Endodermal cell (in vitro differentiated cells): ENCODE measurements at places on chromosomes 4 and X.
A peak's percentile ranks its signal among the peaks of the same experiment; 100 is the strongest.

GRCh38 chr4:85790582-85790981 lies 315.6 kb downstream of the ARHGAP24 start:
- DNase-seq, result no peak

DNA sequence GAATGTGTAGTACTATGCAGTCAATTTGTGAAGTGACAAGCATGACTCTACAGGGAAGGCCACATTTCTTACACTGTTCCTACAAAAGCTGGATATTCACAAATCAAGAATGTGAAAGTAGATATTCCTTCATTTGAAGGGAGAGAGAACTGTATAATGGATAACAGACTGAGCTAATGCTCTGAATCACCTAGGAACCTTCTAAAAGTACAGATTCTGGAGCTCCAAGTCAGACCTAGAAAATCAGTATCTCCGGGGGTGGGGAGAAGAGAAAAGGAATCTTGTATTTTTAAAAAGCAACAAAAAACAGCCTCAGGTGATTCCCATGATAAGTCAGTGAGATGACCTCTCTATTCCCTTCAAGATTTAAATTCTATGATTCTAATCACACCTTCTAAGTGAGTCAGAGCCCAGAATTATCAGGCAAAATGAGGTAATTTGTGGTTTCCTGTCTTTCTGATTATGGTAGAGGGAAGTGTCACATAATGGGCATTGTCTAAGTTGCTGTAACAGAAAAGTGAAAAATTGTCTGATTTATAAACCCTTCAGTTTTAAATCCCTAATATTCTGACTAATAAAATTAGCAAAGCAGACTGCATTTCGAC lies 80.9 kb downstream of the IL21 start:
- DNase-seq, result no peak

DNA sequence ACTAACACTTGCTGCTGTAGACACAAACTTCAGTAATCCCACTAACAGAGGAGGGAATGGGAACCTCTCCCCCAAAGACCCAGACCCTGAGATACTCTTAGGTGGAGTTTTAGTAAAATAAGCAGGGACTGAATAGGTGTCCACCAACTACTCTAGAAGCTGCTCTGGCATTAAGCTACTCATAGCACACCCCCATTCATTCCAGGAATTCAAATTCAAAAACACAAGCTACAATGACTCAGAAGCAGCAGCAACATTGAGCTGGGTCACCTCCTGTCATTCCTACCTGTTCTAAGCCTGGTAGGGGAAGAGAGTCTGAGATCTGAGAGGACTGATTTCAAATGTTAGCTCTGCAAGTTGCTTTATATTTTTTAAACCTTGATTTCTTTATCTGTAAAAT lies 135.4 kb upstream of the FRMPD4 start:
- no peak for DNase-seq

DNA sequence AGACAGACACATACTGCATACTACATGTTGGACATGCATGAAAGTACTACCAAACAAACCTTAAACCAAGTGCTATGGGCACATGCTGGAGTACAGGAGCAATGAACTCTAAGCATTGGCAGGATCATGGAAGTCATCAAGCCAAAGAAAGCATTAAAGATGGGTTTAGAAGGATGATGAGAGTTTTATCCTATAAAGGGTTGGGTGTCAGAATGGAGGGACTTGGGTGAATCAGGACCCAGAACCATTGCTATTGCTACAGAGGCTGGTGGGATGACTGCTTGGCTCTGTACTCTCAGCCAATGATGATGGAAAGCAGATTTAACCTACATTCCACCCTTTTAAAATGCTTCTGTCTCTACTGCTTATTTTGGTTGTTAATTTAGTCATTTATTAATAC lies 233.9 kb upstream of the EDA2R start:
- DNase-seq, result no peak

- no peak for DNase-seq
These were observed 45.6 kb downstream of the TMEM154 start for GRCh38 chr4:152634110-152634760.

DNA sequence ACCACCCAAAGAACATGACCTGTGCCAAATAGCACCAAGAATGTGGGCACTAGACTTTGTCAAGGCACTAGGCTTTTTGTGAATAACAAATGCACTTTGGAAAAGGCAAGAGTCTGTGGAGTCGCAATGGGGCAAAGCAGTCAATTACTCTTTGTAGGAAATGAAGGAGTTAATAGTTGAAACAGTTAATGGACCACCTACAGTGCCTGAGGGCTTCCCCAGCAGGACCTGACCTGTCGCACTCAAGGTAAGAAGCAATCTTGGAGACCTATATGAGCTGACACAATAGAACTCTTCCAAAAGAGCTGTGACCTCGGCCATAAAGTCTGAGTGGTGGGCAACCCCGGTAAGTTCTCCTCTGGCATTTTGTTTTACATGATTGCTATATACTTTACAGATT lies 49.2 kb upstream of the CAPN6 start:
- DNase-seq, result peak; percentile 56

DNA sequence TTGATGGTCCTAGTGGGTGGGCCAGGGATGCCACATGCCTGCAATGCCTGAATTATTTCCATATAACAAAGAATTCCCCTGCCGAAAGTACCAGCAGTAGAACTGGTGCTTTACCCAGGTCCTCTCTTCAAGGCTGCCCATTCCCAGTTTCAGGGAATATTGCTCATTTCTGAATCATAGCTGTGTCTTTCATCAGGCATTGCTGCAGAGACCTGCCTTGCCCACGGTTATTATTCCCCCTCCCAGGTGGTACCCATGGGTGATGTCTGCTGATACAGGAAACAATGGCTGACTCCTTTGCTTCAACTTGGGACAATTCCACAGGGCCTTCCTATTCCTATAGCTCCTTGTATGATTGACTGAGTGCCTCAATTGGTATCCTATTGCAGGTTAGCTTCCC lies 9.7 kb upstream of the IQCM start:
- DNase-seq, result no peak

DNA sequence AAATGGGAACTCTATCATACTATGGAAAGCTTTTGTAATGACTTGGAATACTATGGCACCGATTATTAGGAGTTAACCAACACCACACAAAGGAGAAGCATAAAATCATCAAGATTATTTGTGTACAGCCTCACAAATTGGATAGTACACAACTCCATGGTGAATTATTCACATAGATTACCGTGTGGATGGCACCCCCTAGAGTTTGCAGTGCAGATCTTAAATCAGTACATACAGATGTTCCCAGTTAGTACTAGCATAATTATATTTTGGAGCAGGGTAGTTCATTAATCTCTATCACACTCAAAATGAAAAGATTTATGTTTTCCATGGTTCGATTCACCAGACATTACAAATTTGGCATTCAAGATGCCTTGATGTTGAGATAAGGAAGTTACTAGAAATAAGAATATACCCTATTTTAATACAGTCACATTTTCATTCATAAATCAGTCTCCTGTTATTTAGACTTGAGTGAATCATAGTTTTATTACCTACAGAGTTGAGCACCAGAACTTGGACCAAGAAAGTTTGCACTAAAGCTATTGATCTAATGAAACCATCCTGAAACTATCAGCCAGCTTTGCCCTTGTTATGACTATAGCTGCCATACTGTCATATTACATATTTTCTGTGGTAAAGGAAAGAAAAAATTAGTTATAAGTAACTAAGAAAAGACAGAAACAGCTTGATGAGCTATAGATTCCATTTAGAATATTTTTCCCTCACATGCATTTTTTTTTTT lies 531.8 kb downstream of the GLUD2 start:
- no peak for DNase-seq

DNA sequence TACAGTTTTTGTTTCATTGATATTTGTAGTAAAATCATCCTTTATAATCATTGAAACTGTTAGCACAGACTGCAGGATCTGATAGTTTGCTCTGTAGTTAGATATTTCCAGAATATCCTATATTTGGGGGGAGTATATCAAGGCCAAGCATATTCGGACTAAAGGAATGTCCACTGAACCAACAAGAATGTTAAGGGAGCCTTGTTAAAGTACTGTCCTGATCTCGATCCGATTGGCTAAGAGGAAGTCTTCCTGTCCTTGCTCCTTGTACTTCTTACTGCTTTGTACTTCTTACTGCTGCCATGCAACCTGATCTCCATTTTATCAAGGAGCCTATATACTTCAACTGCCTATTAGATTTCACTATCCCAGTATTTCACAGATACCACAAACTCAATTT lies 449.3 kb downstream of the RPA4 start:
- DNase-seq, result no peak

DNA sequence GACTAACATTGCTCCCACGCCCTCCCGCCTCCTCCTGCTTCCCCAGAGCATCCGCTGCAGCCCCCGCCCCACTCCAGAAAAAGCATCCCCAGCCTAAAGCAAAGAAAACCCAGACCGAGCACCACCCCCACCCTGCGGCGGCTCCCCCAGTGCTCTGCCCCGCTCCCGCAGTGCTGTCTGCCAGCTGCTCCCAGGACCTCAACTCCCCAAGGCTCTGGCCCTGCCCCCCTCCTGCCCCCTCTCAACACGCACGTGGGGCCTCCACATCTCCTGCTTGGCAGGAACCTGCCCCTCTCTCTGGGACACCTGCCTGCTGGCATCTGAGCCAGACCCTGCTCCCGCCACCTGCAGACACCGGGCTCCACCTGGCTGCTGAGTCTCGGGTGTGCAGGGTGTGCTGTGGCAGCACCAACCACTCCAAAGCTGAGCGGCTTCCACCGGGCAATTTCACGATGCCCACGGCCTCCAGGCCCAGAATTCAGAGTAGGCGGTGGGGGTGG lies 79.4 kb downstream of the FAM53A start:
- no peak for DNase-seq

DNA sequence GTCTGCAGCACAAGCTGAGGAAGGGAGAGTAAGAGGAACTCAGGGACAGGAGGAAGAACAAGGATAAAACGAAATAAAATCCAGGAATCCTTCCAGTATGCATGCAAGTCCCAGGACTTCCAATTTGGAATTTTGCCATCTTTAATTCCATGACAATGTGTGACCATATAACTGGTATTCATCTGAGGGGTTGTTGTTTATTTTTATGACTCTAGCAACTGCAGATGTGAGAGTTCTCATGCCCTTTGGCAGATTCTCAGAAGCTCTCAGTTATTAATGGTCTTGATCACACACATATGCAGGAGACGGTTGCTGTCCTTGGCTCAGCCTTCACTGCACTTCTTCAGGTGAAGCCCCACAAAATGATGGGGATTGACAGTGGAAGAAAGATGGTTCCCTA lies 148.2 kb downstream of the SMIM20 start:
- DNase-seq, result no peak

GRCh38 chrX:12874581-12874980 lies 7.7 kb downstream of the TLR7 start:
- DNase-seq, result no peak

DNA sequence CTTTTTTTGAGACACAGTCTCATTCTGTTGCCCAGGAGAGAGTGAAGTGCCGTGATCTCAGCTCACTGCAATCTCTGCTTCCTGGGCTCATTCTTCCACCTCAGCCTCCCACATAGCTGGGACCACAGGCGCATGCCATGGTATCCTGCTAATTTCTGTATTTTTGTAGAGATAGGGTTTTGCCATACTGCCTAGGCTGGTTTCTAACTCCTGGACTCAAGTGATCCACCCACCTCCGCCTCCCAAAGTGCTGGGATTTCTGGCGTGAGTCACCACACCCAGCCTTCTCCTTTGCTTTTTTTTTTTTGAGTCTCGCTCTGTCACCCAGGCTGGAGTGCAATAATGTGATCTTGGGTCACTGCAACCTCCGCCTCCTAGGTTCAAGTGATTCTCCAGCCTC lies 94.1 kb downstream of the PDS5A start:
- no peak for DNase-seq

DNA sequence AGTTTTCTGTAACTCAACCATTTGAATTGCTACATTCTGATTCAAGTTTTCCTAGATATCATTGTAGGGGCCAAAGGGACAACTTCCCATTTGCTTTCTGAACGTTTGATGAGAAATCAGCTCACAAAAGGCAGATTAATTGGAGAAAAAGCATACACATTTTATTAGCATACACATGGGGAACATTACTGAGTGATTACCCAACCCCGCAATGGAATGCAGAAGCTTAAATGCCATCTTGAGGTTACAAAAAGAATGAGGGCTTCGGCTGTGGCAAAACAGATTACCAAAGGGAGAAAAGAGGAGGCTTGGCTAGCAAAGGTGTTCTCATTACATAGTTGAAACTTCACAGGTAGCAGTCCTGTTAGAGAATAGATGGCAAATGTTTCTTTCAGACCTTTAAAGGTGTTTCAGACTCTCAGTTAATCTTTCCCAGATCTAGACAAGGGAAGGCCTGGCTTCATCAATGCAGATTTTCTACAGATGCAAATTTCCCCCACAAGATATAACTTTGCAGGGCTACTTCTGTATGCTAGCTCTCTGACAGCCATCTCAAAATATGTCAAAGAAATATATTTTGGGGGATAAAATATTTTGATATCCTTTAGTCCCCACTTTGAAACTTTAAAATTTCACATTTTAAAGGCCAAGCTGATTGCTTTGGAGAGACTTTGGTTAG lies 26.5 kb upstream of the HERC6 start:
- no peak for DNase-seq

- DNase-seq, result peak; percentile 64
These were observed 137.4 kb upstream of the GUCY1A1 start for GRCh38 chr4:155529272-155529671.

GRCh38 chrX:118536687-118537461 lies 41.3 kb downstream of the DOCK11 start:
- DNase-seq, result peak; percentile 51

DNA sequence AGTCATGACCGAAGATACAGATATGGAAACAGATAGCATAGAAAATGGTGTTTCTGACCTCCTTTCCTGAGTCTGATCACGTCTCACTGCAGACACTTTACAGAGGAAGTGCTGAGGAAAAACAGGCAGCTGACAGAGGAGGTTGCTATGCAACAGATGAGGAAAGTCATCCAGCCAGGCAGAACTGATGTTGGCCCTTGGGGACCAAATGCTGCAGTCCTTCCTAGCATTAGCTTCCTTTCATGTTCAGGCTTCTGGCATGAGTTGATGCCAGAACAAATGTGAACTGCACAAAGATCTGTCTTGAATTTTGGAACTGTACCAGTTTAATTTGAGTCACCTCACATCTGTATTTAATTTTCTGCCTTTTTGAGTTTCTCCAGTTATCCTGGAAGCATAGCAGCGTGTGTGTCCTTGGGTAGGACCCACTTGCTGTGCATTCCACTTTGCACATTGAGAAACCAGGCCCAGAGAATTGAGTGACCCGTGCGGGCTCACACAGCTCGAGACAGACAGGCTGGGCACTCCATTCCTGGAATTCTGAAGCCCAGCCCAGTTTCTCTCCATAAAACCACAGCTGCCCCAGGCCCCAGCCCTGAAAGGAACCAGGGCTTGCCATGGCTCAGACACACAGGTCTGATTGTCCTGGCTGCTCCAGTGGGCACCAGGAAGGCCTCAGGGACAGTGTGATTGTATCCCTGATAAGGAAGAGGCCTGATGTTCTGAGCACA lies 1.4 kb upstream of the MAGED1 start:
- DNase-seq, result peak; percentile 42

- DNase-seq, result peak; percentile 53
These were observed 38.5 kb upstream of the UGT2B7 start for GRCh38 chr4:69057620-69058409.

- DNase-seq, result no peak
These were observed 12.4 kb downstream of the PAQR3 start for GRCh38 chr4:78926826-78927225.
